ENCODE measurements at places on chromosomes 6 and 20. TPM values are rescaled to one million over a fixed set of nuclear protein-coding genes. Genes with fewer than 3 reads are reported as not detected.

Gene THBS2
- total RNA-seq = 0.45 TPM

Gene DNMT3B
- total RNA-seq = 63.9 TPM

Gene LINC00237
- total RNA-seq = 2.0 TPM

Gene BANF2
- total RNA-seq = not detected

Gene CCN6
- not detected for total RNA-seq

Gene TASP1
- total RNA-seq = 16.3 TPM

DNA sequence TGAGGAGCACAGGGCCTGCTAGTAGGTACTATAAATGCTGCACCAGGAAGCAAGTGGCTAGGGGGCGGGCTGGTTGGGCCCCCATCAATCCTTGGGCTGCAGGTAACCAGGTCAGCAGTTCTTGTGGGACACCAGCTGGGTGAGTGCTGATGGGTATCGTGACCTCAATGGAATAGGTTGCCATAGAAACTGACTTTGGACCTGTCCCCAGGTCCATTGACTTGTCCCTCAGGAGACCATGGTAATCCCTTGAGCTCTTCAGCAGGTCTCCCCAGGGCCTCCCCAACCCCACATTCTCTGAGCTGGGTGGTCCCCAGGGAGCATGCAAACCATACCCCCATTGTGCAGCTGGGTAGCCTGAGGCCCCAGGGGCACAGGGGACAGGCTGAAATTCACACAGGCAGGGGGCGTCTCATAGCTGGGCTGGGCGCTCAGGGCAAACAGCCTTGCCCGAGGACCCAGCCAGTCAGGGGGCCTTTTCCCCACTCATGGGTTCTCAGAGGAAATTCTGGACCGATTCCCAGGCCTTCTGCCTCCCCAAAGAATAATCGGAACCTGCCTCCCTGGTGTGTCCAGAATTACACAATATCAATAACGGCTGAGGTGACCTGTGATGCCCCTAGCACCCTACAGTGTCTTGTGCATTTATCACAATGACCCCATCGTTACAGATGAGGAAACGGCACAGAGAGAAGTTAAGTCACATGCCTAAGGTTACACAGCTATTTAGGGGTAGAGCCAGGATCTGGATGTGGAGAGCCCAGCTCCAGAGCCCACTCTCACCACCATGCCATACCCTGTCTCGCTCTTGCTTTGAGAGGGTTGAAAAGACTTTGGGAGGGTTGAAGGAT lies 35.9 kb downstream of the SRC start:
- peaks cover 9% of the 10 kb centered on the region for H3K4me1 ChIP-seq
- H3K27ac ChIP-seq = no peak overlapping the region
- no peak overlapping the region for H3K4me3 ChIP-seq
- H3K27me3 ChIP-seq = no peaks in the 10 kb centered on the region

- no peak overlapping the region for H3K4me3 ChIP-seq
- no peaks in the 10 kb centered on the region for H3K27me3 ChIP-seq
- peak overlapping the region; percentile 55 for H3K27ac ChIP-seq
- DNase-seq = no peak
- peaks cover 52% of the 10 kb centered on the region for H3K36me3 ChIP-seq
These were observed 117.6 kb downstream of the DST start for GRCh38 chr6:56524891-56525703.

DNA sequence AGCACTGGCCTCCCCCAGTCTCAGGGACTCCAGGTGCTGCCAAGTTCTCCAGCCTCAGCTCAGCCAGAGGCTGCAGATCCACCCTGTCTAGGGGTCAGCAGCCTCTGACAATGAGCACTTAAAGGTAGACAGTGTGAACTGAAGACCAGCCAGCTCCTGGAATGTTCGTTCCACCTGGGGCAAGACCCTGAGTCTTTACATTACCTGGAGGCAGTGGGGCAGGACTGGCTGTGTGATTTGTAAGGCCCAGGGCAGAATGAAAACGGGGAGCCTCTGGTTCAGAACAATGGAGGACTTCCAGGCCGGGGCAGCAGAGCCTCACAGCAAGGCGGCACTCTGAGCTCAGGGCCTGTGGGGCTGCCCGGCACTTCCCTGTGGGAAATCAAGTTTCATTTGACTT lies 65.0 kb downstream of the CTCFL start:
- H3K27ac ChIP-seq = no peak overlapping the region
- no peaks in the 10 kb centered on the region for H3K4me1 ChIP-seq
- no peaks in the 10 kb centered on the region for H3K27me3 ChIP-seq
- H3K36me3 ChIP-seq = no peaks in the 10 kb centered on the region

DNA sequence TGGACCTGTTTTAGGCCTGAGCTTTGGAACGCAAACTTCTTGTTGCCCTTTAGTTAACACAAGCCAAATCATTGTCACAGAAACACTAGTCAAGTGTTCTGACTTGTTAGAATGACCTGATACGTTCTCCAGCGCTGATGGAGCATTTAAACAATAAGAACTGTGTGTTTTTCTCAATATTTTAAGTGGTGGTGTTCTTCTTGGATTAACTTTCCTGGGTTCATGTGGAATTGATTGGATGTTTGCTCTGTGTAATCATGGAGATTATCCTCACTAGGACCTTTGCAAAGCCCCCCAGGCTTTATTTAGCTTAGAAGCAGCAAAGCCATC lies 1.6 kb downstream of the LRRC1 start:
- no peaks in the 10 kb centered on the region for H3K36me3 ChIP-seq
- DNase-seq = no peak
- H3K4me3 ChIP-seq = peak overlapping the region; percentile 93
- peaks cover 7% of the 10 kb centered on the region for H3K4me1 ChIP-seq
- H3K27me3 ChIP-seq = peaks cover 26% of the 10 kb centered on the region

GRCh38 chr6:1641343-1641885 lies 31.7 kb downstream of the FOXC1 start:
- peak; percentile 79 for DNase-seq
- H3K27me3 ChIP-seq = no peaks in the 10 kb centered on the region
- no peaks in the 10 kb centered on the region for H3K36me3 ChIP-seq
- H3K27ac ChIP-seq = no peak overlapping the region
- H3K4me3 ChIP-seq = no peak overlapping the region

GRCh38 chr6:95203153-95203754 lies 374.1 kb upstream of the MANEA start:
- no peak overlapping the region for H3K27ac ChIP-seq
- no peaks in the 10 kb centered on the region for H3K27me3 ChIP-seq
- no peaks in the 10 kb centered on the region for H3K36me3 ChIP-seq
- no peaks in the 10 kb centered on the region for H3K4me1 ChIP-seq
- peak; percentile 66 for DNase-seq
- no peak overlapping the region for H3K4me3 ChIP-seq

DNA sequence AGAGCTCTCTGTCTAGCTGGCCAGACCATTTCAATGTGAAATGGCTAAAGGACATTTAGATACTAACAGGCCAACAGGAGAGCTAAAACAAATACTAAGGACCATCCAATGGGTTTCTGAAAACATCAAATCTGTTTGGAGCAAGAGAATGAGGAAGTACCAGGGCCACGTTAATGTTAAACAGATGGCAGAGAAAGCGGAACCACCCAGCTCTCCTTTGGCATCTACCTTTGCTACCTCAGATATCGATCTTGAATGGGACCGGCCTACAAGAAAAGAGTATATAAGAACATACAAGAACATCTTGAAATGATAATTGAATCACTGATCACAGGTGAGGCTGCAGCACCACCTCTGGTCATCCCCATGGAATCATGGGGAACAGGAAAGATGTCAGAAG lies 31.8 kb downstream of the KCNK5 start:
- H3K36me3 ChIP-seq = peaks cover 34% of the 10 kb centered on the region
- H3K27me3 ChIP-seq = no peaks in the 10 kb centered on the region
- no peak overlapping the region for H3K27ac ChIP-seq
- no peak overlapping the region for H3K4me3 ChIP-seq
- H3K4me1 ChIP-seq = peaks cover 31% of the 10 kb centered on the region
- no peak for DNase-seq

- H3K4me3 ChIP-seq = peak overlapping the region; percentile 71
- H3K27ac ChIP-seq = no peak overlapping the region
- no peak for DNase-seq
- H3K4me1 ChIP-seq = peaks cover 8% of the 10 kb centered on the region
- H3K36me3 ChIP-seq = no peaks in the 10 kb centered on the region
These were observed 7.8 kb downstream of the SIM1 start for GRCh38 chr6:100456908-100457235.

- H3K36me3 ChIP-seq = no peaks in the 10 kb centered on the region
- peaks cover 7% of the 10 kb centered on the region for H3K4me1 ChIP-seq
- no peak overlapping the region for H3K27ac ChIP-seq
- peak; percentile 94 for DNase-seq
- no peak overlapping the region for H3K4me3 ChIP-seq
These were observed 49.7 kb upstream of the BHLHE23 start for GRCh38 chr20:63056236-63057170.

DNA sequence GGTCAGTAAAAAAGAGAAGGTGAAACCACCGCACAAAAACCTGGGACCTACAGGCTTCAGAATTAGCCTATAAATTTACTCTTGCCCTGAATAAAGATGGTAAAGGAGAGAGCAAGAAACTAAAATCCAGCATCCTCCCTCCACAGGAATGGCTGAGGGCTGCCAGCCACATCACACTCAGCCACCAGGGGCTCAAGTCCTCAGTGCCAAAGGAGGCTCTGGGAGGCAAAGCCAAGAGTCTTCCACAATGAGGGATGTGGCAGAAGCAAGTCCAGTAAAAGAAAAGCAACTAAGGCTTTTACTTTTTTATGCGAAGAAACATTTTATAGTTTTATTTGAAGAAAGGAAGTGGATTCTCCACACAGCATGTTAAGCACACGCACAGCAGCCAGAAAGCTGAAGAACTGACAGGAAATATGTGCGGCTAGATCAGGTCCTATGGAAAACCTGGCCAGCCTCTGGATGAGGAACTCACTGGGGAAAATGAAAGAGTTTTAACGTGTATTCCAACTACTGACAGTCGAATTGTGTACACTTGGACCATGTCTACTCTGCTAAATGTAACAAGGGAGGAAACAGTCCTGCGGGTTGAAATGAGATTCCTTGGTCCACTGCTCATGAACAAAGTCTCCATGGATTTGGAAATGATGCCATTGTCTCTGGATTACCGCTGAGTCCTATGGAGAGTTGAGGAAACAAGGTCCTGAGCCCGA lies 219.4 kb upstream of the SSTR4 start:
- no peaks in the 10 kb centered on the region for H3K36me3 ChIP-seq
- H3K4me1 ChIP-seq = peaks cover 3% of the 10 kb centered on the region
- DNase-seq = peak; percentile 63
- no peaks in the 10 kb centered on the region for H3K27me3 ChIP-seq
- no peak overlapping the region for H3K27ac ChIP-seq

GRCh38 chr6:12459945-12460661 lies 169.9 kb downstream of the EDN1 start:
- H3K27ac ChIP-seq = no peak overlapping the region
- no peaks in the 10 kb centered on the region for H3K27me3 ChIP-seq
- no peaks in the 10 kb centered on the region for H3K4me1 ChIP-seq
- no peak for DNase-seq

DNA sequence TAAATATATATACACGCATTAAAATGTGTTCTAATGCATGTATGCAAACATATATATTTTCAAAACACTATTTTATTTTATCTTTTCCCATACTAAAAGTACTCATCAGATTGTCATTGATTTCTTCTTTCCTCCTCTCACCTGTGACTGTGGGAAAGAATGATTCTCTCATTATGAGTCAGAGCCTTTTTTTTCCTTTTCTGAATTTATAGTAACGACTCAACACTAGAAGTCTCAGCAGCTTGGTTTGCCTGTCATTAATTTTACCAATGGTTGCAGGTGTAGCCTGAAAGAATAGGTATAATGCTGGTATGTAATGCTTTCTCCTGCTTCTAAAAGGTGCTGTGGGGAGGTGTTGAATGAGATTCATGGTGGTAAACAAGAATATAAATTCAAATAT lies 328.7 kb downstream of the UTRN start:
- H3K4me3 ChIP-seq = no peak overlapping the region
- H3K4me1 ChIP-seq = peaks cover 8% of the 10 kb centered on the region
- no peak overlapping the region for H3K27ac ChIP-seq
- no peaks in the 10 kb centered on the region for H3K36me3 ChIP-seq
- no peaks in the 10 kb centered on the region for H3K27me3 ChIP-seq
- DNase-seq = no peak

- no peak for DNase-seq
- no peak overlapping the region for H3K4me3 ChIP-seq
- H3K27ac ChIP-seq = no peak overlapping the region
- no peaks in the 10 kb centered on the region for H3K36me3 ChIP-seq
- H3K27me3 ChIP-seq = no peaks in the 10 kb centered on the region
These were observed 146.9 kb downstream of the DNAH8 start for GRCh38 chr6:38861926-38862401.

DNA sequence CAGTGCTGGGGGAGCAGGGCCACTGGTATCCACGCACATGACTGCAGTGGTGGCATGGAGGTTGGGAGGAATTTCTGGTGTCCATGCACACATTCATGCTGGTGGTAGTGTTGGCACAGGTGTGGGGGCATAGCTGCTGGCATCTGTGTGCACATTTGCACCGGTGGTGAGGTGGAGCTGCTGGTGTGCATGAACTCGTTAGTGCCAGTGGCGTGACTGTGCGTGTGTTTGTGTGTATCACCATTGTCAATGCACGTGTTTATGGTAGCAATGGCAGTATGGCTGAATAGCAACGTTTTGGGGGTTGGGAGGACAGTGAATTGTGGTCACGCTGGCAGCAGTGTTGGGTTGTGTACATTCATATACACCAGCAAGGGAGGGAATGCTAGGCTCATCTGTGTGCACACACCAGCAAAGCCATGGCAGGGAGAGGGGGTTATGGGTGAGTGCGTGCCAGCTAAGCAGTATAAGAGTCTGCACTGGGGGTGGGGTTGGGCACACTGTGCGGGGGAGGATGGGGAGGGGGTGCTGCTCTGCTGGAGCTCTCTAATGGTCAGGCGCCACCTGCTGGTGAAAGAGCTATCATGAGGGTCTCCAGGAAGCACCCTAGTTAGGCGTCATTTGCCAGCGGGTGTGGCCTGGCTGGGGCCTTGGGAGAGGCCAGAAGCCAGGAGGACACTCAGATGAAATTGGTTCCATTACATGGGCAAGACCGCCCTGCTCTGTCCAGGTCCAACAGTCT lies 626.1 kb upstream of the ID4 start:
- H3K4me3 ChIP-seq = no peak overlapping the region
- no peak overlapping the region for H3K27ac ChIP-seq
- no peaks in the 10 kb centered on the region for H3K27me3 ChIP-seq

- H3K4me1 ChIP-seq = no peaks in the 10 kb centered on the region
- H3K36me3 ChIP-seq = no peaks in the 10 kb centered on the region
- DNase-seq = peak; percentile 77
- H3K27ac ChIP-seq = no peak overlapping the region
These were observed 236.0 kb downstream of the ADGRG6 start for GRCh38 chr6:142537612-142538478.

DNA sequence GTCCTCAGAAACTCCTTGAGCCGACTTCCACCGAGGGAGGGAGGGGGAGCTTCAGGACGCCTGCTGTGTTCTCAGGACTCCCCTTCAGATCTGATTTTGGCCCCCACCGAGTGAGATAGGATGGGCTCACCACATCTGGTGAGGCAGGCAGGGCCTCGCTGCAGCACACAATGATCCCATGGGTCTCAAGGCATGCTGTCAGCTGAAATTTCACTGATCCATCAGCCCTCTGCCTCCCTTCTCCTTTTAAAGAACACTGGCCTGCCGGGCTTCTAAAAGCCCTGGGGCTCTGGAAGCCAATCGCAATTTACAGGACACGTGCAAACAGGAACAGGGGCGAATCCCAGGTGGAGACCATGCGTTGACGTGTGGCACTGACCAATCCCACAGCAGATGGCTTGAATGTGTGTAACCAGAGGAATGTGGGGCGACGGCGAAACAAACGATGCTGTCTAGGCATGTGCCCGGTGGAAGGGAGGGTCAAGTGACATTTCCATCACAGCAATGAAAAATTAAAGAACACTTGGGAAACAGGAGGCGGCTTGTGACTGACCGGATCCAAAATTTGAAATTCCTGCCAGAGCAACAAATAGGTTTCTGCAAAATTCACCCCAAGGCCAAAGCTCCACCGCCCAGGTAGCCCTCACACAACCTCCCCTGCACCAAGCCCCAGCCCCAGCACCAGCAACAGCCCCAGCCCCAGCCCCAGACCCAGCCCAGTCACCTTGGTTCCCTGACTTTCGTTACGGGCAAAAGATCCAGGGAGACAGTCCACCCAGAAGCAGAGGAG lies 167.1 kb upstream of the ZNF337 start:
- peak; percentile 67 for DNase-seq
- no peak overlapping the region for H3K27ac ChIP-seq

Measured in endodermal cell (in vitro differentiated cells).